ENCODE measurements at places on chromosomes 11 and 22. TPM values are rescaled to one million over a fixed set of nuclear protein-coding genes. Genes with fewer than 3 reads are reported as not detected.

The OR4A16 gene
- 0.04 TPM for polyA plus RNA-seq

The FAT3 gene
- polyA plus RNA-seq: 0.73 TPM

The CUL5 gene
- polyA plus RNA-seq: 25.8 TPM

The KCNK7 gene
- polyA plus RNA-seq: 0.49 TPM

The TUB gene
- 15.2 TPM for polyA plus RNA-seq

DNA sequence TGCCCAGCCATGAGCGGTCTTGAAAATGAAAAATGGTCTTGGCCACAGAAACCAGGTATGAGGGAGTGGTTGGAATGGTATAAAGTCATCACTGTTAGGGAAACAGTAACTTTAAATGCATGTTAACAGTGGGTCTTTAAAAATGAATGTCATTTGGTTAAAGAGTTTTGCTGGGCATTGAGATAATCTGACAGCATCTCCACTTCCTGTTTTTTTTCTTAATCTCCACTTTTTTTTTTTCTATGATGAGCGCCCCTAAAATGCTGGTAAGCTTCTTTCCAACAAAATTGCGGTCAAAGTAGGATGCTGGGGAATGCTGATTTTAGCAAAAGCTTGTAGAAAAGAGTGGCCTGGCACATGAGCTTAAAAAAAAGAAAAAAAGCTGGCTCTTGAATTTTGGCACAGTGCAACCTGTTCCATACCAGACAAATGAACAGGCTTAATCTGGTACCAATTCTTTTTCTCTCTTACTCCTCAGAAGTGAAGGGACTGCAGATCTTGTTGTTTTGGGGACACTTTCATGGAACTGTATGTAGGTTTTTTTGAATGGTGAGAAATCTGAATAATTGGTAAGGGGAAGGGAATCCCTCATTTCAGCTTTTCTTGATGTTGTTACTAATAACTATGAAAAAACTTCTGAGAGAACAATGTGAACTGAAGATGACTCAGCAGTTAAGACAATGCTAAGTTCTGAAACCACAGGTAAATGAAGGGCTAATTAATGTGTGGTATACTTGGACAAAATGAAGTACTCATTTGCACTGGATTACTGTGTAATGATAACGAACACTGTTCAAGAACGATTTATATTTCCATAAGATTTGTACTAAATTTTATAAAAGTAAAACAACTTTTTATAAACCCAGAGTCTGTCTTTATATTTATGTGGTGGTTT is 3.1 kb upstream of the ARHGEF12 start:
- no peak overlapping the region for H3K4me3 ChIP-seq
- DNase-seq: no peak
- H3K27ac ChIP-seq: no peak overlapping the region
- no peaks in the 10 kb centered on the region for H3K4me1 ChIP-seq

DNA sequence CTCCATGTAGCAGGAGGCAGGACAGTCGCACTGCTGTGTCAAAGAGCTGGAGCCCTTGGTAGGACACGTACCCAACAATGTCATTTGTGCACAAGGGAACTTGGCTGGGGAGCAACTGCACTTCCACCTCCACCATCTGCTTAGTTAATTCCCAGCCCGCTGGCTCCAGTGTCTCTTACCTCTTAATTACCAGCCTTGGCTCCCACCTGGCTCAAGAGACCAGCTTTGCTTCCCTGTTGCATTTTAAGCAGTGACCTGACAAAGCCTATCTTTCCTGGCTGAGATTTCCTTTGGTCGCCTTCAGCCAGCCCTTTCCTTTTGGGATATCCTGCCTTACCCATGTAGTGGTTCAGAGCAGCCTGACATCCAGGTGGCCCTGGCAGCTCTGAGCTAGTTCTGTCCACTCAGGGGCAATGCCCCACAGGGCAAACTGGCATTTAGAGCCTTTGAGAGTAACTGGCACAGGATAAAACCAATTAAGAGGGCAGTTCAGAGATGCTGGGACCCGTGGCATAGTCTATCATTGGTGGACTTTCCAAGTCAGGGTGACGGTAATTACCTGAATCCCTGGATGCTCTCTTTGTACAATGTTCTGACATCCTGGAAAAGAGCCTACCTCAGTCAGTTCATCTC is 212.6 kb upstream of the SORL1-AS1 start:
- H3K27ac ChIP-seq: no peak overlapping the region
- no peaks in the 10 kb centered on the region for H3K36me3 ChIP-seq
- DNase-seq: no peak
- peaks cover 3% of the 10 kb centered on the region for H3K27me3 ChIP-seq
- peaks cover 7% of the 10 kb centered on the region for H3K4me1 ChIP-seq
- no peak overlapping the region for H3K4me3 ChIP-seq

GRCh38 chr11:110734790-110735189 is 22.6 kb upstream of the ARHGAP20 start:
- peaks cover 2% of the 10 kb centered on the region for H3K27me3 ChIP-seq
- no peaks in the 10 kb centered on the region for H3K36me3 ChIP-seq
- no peaks in the 10 kb centered on the region for H3K4me1 ChIP-seq
- H3K4me3 ChIP-seq: no peak overlapping the region

DNA sequence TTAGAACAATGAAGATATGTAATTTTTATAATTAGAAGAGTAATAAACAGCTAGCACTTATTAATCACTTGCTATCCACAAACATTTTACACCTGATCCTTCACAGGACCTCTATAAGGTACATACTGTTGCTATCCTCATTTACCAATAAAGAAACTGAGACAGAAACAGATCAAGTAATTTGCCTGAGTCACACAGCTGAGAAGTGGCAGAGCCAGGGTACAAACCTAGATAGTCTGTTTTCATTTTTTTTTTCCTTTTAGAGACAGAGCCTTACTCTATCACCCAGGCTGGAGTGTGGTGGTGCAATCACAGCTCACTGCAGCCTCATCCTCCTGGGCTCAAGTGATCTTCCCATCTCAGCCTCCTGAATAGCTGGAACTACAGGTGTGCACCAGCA is 71.8 kb upstream of the PTH start:
- H3K27me3 ChIP-seq: no peaks in the 10 kb centered on the region
- no peak for DNase-seq
- no peaks in the 10 kb centered on the region for H3K36me3 ChIP-seq
- no peak overlapping the region for H3K27ac ChIP-seq
- H3K4me1 ChIP-seq: no peaks in the 10 kb centered on the region

DNA sequence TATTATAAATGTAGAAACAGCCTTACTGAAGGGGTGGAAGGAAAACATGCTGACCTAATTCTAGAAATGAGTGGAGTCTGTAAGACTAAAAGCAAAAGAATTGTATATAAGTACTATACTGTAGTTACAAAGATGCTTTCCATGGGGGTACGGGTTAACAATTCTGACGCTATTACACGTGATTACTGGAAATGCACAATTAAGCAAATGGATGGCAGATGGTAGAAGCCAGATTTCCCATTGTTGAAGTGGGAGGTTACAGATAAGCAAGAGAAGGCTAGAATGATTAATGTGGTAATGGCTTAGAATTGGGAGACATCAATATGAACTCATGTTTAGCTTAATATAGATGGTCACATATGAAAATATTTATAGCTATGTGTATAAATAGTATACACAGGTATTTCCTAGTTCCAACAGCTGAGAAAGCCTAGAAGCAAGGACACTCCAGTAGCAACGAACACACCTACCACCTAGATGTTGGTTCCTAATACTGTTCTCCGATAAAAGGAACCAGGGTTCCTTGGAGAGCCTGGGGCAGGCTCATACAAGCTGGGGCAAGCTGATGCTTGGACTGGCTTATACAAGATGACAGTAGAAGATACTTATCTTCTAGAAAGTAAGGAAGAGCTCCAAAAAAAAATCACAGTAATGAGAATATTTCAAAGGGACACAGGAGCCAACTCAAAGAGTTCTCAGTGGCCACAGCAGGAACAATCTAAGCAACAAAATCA is 13.5 kb downstream of the SMC1B start:
- H3K27ac ChIP-seq: no peak overlapping the region
- no peaks in the 10 kb centered on the region for H3K36me3 ChIP-seq
- no peak overlapping the region for H3K4me3 ChIP-seq
- H3K27me3 ChIP-seq: no peaks in the 10 kb centered on the region

DNA sequence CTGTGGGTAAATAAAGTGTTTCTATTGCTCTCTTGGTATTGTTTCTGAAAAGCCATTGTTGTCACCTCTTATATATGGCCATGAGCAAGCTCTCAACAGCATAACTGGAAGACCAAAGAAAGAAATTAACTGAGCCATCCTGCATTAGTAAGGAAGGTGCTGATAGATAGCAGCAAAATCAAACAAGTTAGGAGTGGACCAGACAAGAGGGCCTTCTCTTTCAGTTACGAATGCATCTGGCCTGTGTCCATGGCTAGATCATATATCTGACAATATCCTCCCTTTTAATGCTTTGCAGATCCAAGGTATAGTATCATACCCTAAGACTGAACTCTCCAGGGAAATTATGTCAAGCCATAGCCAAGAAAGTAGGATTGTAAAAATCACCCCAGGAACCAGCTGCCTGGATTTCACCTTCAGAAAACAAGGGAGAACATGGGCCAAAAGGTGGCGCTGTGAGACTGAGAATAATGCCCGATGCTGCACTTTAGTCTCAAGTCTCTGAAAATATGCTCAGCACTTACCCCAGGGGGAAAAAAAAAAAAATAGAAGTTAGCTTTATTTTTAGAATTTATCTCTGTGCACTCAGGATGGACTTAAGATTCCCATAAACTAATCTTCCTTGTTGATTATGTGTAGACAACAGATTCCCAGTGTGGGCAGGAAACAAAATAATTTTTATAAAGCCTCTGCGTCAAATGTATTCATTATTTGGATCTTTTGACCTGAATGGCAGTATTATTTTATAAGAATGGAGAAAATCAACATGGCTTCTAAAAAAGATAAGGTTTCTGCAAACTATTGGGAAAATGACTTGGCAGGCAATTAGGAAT is 415.1 kb downstream of the ETS1 start:
- H3K27me3 ChIP-seq: peaks cover 3% of the 10 kb centered on the region

DNA sequence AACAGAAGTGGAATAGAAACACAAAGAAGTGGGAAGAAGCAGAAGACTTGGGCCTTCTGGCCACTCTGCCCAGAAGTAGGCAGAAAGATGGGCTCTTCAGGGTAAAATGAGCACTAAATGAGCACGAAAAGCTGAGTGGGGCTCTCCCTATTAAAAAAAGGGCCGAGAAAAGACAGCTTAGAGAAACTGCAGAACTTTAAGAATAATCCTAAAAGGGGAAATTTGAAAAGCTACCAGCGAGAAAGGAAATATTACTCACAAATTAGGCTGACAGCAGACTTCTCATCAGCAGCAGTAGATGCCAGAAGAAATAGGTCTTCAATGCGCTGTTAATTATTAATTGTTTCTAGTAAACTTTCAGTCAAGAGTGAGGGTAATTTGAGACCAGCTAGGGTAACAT is 78.2 kb downstream of the UVRAG start:
- no peak for DNase-seq
- H3K36me3 ChIP-seq: peaks cover 17% of the 10 kb centered on the region
- peaks cover 5% of the 10 kb centered on the region for H3K4me1 ChIP-seq

Data from large intestine (tissue), 12 donors.